ENCODE measurements at places on chromosomes 3 and 15. TPM values are rescaled to one million over a fixed set of nuclear protein-coding genes. Genes with fewer than 3 reads are reported as not detected.

CRYGS gene
- total RNA-seq = 4.4 TPM

RNF168 gene
- 21.3 TPM for total RNA-seq

ATP13A5 gene
- total RNA-seq = not detected

- no peak for DNase-seq
These were observed 187.1 kb downstream of the ATP10A start for GRCh38 chr15:25676070-25676469.

DNA sequence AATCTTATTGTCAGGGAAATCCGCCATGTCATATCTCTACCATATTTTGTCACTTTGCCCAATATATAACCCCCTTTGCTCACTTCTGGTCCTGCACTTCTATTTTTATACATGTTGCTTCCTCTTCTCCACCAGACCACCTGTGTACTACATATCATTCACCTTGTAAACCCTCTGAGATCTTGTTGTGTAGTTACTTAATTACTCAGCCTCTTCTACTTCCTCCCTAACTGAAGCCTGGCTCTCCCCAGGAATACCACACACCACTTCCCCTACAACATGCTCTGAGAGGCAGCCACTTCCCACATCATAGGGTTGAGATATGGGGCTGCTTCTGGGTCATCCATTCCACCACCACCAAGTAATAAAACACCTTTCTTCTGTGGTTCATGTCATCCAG, 10.0 kb downstream of the HEXA start:
- no peak for DNase-seq

GRCh38 chr3:122515020-122515468, 305 bp upstream of the KPNA1 start:
- DNase-seq = no peak

- DNase-seq = no peak
These were observed 148.4 kb upstream of the CGNL1 start for GRCh38 chr15:57227899-57228298.

DNA sequence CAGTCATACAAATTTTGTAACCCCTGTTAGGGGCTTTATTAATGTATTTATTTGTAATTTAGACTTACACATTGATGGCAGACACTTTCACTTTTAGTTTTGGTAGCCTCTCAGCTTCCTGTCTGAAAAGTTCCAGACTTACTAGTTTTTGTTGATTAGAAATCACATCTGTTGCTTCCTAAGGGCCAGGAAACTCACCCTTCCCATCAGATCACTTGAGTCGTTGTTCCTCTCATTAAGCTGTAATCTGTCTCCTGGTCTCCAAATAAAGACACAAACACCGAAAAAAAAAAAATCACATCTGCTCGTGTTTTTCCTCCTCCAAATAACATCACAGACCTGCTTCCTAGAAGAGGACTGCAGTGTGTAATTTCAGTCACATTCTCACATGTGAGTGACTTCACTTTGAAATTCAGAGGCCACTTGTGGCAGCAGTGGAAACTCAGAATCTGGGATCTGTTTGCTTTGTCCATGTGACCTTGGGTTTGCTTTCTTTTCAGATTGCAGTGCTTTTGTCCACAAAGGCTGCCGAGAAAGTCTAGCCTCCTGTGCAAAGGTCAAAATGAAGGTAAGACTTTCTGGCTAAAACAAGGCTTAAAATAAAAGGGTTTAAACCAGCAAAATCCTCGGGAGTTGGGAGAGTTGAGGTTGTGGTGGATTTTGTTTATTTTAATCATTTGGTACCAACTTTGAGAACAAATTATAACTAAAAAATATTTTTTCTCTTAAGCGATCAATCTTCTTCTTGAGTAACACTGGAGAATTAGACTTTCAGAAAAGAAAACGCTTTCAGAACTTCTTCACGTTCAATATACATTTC, 87.0 kb downstream of the KLHL25 start:
- no peak for DNase-seq

Measured in mesothelial cell of epicardium (in vitro differentiated cells).